ENCODE measurements at places on chromosomes 12 and 14. TPM values are rescaled to one million over a fixed set of nuclear protein-coding genes. Genes with fewer than 3 reads are reported as not detected.

- no peak for DNase-seq
These were observed 340.7 kb downstream of the SLC16A7 start for GRCh38 chr12:59936534-59936933.

DNA sequence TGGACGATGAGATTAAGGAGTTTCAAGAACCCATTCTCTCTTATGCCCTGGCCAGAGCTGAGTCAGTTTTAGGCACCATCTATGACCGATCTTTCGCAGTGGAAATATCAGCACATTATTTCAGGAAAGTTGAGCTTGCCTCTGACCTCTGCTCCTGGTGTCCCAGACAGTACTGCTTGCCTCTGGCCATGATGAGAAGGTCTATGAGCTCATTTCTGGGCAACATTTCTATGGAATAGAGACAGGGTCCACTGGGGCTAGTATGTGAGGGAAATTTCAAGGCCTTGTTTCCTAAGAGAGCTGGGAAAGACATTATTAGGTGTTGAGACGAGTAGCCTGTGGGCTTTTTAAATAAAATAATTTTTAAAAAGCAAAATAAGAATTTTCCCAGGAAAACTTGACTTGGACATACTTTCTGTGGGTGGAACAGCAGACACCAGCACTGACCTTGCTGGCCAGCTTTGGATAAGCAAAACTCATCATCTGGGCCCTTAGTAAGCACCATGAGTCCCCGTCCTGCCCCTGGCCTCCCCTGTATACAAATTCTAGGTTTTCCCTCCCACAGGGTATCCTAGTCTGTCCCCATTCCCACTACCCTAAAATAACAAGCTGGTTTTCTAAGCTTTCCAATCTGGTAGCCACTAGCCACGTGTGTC is 43.4 kb downstream of the DIO2 start:
- DNase-seq: no peak

LBHD2 gene
- total RNA-seq: not detected

DNA sequence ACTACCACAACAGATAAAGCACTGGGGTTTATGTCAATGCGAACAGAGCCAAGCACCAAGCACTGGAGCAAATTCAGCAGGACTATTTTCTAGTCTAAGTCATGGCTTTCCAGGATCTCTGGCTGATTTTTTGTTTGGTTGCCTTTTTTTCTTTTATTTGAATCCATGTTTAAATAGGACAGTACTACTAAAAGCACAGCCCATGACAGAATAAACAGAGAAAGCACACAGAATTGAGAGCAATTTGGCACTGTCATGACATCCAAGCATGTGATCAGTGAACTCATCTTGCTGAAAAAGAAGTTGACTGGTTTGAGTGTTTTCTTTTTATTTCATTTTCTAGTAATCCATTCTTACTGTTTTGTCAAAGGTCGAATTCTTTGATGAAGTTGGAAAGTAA is 23.1 kb upstream of the RERG start:
- no peak for DNase-seq

- DNase-seq: no peak
These were observed 4.3 kb downstream of the GRIP1 start for GRCh38 chr12:66674495-66675122.

DNA sequence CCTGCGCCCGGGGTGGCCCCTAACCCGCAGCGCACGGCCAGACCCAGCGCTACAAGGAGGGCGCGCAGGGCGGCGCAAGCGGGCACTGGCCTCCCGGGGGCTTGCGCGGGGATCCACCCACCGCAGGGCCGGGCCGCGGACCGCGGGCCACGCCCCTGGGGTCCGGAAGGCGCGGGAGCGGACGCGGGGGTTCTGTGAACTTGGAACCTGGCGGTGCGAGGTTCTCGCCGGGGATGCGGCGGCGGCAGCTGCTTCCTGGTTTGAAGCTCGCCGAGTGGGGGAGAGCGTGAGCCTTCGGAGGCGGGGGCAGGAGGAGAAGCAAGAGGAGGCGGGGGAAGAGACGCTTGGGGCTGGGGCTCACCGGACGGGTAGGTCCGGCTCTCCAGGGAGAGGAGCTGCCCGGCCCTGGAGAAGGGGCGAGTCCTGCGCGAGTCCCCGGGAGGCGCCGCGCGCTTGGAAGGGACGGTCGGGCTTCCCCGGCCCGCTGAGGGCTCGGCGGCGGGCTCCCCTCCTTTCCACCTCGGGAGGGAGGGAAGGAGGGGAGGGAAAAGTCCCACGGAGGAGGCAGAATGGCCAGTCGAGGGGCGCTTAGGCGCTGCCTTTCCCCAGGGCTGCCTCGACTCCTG is at the start of gene PRKCH:
Gene PRKCH (plus strand): TSS at position 195 of the 626 bp plus-strand sequence. CDS start 523 bp downstream, outside the sequence.
- DNase-seq: peak; percentile 79

DNA sequence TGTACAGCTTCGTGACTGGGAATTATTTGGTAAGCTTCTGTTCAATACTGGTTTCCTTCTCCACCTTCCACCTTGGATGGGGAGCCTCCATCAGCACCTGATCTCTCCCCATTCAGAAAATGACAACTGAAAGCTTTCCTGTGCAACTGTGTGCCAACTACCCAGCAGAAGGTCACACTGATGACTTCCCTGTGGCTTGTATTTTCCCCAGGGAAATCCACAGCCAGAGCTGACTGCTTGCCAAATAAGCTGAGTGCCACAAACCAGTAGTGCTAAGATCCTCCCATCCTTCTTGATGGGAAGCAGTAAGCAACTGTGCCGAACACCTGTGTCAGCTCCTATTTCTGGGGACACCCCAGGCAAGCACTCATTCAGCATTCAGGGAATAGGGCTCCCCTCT is 257.2 kb upstream of the SOX5 start:
- DNase-seq: no peak

- DNase-seq: no peak
These were observed 28.5 kb upstream of the KLC1 start for GRCh38 chr14:103600503-103600902.

- DNase-seq: no peak
These were observed 93.4 kb upstream of the NCOR2 start for GRCh38 chr12:124660851-124661250.

- no peak for DNase-seq
These were observed 6.2 kb downstream of the KHNYN start for GRCh38 chr14:24435998-24436354.

FBLN5 gene
- 128 TPM for total RNA-seq

DNA sequence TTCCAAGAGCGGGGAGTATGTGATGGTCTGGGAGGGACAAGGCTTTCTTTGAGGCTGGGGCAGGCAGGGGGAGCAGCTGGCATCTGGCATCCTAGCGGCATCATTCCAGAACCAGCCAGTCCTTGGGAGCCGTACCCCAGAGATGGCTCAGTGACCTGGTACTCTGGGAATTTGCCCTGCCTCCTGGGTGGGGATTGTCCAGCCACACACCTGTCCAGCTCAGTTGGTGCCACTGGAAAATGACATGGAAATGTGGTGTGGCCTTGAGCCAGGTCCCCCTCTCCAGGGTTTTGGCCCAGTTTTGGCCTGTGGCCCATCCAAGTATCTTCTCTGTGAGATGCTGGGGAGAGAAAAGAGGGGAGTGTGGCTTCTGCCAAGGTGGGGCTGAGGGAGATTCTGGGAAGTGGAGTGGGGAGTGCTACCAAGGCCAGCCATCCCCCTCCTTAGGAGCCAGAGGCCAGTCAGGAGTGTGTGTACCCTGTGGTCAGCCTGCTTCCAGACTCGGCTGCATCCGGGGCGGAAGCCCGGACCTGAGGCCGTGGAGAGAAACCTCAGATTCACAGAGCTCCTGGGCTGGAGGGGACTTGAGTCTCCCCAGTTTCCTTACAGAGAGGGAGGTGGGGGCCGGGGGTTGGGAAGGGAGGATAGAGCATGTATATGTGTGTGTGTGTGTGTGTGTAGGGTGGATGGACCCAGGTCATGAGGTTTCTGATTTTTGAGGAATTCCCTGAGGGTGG is 14.7 kb upstream of the KRT80 start:
- DNase-seq: peak; percentile 83

TMTC2 gene
- total RNA-seq: 14.6 TPM

GRCh38 chr12:127074161-127074560 is 1192.8 kb upstream of the TMEM132C start:
- DNase-seq: no peak

DNA sequence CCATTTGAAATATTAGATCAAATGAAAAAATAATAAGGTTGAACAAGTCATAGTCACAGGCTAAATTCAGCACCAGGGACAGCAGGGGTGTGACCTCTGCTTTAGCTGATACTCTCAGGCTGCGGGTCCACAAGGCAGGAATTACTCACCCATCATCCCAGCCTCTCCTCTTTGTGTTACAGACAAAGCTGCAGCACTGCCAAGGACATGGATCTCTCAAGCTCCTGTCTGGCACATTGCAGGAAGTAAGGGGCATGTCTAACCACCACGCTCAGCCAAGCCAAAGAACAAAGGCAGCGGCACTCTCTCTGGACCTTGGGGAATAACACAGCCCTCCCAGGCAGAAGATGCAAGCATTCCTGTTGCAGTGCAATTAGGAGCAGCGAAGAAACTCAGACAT is 783.8 kb downstream of the VRK1 start:
- no peak for DNase-seq

DNA sequence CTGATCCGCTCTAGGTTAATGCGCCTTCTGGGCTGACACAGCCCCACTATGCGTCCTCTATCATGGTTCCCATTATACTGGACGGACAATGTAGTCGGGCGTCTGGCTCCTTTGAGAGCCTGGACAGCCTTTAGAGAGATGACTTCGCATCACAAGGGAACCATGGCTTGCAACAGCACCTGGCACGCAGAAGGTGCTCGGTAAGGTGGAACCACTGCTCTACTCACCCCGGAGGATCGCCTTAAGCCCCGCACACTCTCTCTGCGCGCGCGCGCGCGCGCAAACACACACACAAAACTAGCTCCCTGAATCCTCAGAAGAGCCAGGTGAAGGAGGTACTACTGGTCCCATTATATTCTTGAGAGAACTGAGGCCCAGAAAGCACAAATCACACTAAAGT is 7.1 kb downstream of the MAP3K12 start:
- DNase-seq: no peak

- DNase-seq: no peak
These were observed 38.9 kb upstream of the IL22 start for GRCh38 chr12:68292151-68292943.

DNA sequence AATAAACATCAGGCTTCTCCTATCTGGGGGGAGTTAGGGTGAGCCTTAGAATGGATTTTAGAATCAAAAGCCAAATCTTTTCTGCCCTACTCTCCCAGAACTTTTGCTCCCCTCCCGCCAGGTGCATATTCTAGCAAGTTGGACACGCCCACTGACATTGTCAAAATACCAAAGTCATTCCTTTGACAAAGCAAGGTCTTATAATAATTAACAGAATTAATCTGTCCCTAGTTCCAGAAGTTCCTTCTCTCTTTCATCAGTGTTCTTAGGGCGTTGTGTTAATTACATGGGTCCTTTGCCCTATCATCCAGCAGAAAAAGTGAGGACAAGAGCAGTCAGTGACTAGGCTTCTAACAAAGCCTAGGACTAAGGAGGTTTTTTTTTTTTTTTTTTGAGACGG is 2.4 kb downstream of the PRR13 start:
- no peak for DNase-seq

GRCh38 chr14:58944968-58945356 is 243.5 kb upstream of the DAAM1 start:
- DNase-seq: no peak

GRCh38 chr14:34258318-34258717 is 203.7 kb downstream of the SPTSSA start:
- no peak for DNase-seq

GRCh38 chr12:21065845-21066244 is 65.1 kb upstream of the SLCO1B1 start:
- DNase-seq: no peak

GRCh38 chr14:59013672-59014298 is 174.7 kb upstream of the DAAM1 start:
- no peak for DNase-seq

DNA sequence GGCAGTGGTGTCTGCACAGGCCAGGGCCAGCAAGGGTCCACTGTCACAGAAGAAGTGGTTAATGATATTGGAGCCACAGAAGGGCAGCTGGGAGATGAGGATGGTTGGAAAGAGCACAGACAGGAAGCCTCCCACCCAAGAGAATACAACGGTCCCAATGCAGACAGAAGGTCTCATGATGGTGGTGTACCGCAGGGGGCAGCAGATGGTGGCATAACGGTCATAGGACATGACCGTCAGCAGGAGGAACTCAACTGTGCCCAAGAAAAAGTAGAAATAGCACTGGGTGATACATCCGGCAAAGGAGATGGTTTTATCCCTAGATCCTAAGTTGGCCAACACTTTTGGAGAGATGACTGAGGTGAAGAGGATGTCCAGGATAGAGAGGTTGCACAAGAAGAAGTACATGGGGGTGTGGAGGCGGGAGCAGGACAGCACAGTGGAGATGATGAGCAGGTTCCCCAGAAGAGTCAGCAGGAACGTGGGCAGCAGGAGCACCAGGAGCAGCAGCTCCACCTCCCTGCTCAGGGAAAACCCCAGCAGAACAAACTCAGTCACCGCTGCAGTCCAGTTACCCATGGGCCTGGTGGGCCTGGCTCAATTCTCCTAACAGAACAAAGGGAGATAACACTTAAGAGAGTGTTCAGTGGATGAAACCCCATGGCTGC is 9.8 kb downstream of the OR6J1 start:
- DNase-seq: no peak

DNA sequence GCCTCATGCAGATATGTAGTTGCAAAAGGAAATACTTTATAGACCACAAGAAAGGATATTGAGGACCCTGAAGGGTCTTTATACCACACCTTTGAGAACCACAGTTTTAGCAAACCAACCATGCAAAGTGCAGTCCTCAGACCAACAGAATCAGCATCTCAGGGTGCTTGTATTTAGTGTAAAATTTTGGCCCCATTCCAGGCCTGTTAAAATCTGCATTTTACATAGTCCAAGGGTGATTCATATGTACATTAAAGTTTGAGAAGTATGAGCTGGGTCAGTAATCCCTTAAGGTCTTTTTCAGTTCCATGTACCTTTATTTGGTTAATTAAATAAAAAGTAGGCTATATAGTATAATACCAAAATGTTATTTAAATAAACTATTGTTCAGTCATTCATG is 91.2 kb downstream of the WNK1 start:
- DNase-seq: no peak

IPO8 gene
- 29.2 TPM for total RNA-seq

DNA sequence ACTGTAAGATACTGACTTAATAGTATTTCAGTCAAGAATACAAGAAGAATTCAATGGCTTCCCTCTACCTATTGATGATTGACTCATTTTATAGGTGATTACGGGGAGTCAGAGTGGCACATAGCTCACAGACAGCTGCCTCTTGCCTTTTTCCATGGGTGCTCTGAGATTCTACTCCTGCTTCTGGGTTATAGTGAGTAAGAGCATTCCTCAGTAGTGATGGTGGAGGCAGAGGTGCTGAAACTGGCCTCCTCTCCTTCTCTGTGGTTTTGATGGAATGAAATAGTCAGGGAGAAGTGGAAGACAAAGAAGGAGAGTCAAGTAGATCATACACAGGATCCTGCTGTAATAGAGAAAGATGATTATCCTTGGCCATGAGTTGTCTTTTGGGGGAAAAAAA is 438.2 kb upstream of the FAR2 start:
- DNase-seq: no peak

PTPRB gene
- 12.1 TPM for total RNA-seq

TMPRSS12 gene
- total RNA-seq: not detected
